Fibroblast of skin of left quadriceps (primary cell): ENCODE measurements at places on chromosomes 5 and 9.

- peak; percentile 73 for DNase-seq
Measured at GRCh38 chr9:76528056-76528455, 69.1 kb downstream of the GCNT1 start.

DNA sequence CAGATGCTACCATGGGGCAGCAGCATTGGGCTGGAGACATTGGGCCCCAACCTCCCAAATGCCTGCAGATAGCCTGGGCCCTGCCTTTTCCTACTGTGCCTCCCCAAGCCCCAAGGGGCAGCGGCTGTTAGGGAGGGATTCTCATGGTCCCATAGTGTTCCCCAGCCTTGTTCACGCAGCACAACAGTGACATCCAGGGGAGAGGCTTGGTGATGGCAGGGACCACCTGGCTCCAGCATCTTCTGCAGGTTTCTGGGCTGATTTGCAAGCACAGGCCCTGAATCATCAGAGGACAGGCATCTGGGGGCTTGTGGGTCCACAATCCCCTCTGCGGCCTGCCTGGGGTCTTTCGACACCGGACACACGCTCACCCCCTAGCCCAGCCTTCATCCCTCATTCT is 354.6 kb downstream of the SLIT3 start:
- no peak for DNase-seq

DNA sequence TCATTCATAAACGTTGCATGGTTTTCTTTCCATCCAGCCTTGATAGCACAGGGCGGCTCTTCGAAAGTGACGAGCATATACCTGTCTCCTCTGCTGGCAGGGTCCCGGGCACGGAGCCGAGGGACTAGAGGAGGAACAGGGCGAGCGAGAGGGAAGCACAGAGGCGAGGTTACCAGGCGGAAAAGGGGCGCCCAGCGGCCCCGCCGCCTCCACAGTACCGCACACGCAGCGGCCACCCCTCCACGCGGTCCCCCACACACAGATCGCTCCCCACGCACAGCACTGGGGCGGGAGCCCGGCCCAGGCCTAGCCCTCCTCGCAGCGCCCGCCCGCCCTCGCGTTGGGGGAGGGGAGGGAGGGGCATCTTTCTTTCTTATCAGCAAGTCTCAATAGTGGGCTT is 296.6 kb upstream of the DAB2 start:
- DNase-seq = no peak

GRCh38 chr9:111187376-111187775 is 142.6 kb downstream of the OR2K2 start:
- no peak for DNase-seq

DNA sequence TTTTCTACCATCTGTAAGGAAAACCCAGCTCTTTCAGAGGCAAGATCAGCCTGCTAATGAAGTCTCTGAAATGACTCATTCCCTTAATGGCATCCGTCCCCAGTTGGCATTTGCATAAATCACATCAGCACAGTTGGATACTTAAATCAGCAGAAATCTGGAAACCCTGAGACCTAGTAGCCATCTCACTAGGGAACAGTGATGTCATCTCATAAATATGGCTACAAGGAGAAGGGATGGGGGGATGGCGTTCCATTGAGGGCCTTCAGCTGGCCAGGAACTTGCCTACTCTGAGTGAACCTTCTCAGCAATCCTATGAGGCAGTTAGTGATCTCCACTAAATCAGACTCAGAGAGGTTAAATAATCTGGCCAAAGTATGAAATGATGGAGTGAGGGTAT is 81.8 kb downstream of the CMYA5 start:
- DNase-seq = peak; percentile 90

DNA sequence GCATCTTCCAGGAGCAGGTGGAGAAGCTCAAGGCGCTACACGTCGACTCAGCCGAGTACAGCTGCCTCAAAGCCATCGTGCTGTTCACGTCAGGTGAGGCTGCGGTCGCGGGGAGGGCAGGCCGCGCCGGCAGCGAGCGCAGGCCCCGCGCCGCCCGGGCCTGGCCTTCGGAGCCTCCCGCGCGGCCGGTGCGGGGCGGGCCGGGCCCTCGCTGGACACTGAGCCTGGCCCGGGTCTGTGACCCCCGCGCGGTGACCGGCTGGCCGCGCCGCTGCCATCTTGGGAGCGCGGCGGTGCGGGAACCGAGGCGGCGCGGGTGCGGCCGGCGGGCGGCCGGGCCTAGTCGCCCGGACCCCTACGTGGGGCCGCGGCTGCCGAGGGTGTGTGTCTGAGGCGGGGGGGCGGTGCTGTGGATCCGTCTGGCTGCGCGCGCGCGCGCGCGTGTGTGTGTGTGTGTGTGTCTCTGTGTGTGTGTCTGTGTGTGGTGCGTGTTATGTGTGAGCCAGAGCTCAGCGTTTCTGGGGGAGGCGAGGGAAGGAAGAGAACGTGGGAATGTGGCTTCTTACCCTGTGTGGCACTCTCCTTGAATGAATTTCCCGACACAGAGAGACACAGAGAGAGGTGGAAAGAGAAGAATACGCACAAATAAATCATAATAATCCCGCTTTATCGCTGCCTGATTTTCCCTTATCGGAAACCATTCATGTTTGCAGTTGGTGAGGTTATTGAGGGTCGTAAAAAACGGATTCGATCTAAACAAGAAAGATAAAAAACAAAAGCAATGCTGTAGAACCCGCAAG is 5.5 kb downstream of the NR2F1 start:
- DNase-seq = no peak

- peak; percentile 26 for DNase-seq
Measured at GRCh38 chr5:66757219-66757833, 161.1 kb downstream of the MAST4 start.

DNA sequence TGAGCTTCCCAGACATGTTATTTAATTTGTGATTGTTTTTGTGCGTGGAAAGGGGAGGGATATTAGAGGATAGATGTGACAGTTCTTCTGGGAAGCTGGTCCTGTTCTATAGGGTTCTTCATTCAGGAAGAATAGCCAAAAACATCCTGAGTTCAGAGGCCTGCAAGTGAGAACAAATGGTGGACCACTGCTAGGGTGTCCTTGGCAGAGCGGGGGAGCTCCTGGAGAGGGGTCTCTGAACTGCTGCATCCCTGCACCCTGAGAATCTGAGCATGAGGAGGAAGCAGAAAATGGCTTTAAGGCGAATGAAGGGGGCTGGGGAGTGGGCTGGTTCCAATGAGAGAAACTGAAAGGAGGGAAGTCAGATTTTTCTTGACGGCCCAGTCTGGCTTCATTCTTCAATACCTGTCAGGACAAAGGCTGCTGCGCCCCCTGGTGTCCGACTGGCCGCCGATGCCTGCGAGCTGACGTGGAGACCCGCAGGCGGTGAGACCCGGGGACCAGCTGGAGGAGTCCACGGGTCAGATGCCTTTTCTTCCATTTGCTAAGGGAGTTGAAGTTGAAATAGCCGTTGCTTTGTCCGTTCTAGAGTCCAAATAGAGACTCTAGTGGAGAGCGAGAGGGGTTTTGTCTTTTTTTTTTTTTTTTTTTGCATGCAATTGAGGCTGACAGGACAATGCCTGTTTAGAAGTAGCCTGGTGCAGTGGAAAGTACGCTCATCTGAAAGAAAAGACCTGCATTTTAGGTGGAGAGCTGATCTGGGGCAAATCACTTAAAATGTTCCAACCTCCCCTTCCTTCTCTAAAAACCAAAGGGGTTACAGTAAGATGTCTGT is 39.5 kb upstream of the NFIB start:
- peak; percentile 53 for DNase-seq

DNA sequence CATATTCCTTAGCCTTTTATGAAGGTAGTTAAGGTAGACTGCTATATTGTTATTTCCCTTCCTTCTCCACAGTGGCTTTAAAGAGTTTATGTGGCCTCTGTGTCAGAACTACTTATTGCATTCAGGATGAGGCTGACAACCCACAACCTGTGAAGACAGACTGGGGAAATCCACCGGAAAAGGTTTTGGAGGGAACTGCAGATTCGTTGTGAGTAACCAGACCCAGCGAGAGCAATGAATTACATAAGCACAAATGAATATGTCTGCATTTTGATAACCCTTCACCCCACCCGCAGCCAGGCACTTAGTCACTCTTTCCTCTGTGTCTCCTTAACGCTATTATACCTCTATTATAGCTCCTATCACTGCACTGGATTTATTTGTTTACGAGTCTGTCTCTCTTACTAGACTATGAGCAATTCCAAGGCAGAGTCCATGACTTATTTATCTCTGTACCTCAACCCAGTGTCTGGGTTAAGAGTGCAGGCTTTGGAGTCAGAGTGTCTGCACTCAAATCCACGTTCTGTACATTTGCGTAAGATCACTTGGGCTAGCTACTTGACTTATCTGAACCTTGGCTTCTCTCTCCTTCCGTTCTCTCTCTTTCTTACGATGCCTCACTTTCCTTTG is 19.2 kb downstream of the KCTD16 start:
- DNase-seq = no peak

- no peak for DNase-seq
Measured at GRCh38 chr5:77180167-77181081, 30.1 kb upstream of the PDE8B start.

DNA sequence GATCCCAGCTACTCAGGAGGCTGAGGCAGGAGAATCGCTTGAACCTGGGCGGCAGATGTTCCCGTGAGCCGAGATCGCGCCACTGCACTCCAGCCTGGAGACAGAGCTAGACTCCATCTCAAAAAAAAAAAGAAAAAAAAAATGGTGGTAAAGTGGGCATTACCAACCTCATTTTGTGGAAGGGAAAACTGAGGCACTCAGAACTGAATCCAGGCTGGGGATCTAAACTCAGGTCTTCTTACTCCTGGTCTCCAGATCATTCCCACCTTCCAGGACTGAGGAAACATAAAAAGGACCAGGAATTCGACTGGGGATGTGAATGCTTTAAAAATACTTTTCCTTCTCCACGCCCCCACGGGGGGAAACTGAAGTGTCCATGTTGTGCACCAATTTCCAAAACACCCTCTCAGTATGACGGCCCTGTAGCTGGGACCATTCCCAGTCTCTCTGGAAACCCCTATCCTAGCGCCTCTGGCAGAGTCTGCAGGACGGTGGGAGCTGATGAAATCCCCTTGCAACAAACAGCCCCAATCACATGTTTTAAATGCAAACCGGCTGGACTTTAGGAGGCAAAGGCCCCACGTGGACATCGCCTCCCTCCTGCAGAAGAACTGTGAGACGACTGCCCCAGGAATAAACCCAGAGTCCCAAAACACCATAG is 8.9 kb upstream of the AKNA start:
- peak; percentile 91 for DNase-seq

- DNase-seq = peak; percentile 99
Measured at GRCh38 chr9:121278477-121279261, 10.7 kb downstream of the GSN start.

- peak; percentile 52 for DNase-seq
Measured at GRCh38 chr9:105157171-105157583, 87.3 kb upstream of the SLC44A1 start.

DNA sequence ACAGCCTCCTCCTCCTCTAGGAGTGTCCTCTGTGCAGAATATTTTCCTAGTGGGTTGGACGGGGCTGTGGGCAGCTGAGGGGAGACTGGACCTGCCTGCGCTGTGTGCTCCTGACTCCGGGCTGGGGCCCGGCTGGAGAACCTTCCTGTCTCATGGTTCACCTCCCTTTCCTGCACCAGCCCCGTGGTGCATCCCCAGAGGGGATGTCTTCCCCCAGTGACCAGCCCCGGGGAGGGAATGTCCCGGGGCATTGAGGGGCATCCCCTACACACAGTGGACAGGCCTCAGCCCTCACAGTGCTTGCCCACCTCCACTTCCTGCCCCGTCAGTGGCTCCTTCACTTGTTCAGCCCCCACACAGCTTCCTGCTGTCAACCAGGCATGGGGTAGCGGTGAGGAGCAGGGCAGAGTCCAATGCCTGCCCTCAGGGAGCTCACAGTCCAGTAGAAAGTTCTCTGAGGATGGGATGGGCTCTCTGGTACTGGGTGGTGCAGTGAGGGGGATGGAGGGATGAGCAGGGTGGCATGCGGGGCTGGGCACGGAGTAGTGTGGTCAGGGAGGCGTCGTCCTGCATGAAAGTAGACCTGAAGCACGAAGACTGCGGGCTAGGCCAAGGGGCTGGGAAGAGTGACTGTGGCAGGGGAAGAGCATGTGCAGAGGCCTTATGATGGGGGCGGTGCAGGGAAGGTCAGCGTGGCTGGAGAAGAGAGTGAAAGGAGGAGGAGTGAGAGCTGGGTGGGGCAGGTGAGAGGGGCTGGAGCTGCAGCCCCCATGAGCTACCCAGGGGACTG is 52.1 kb upstream of the PITX1 start:
- no peak for DNase-seq

- no peak for DNase-seq
Measured at GRCh38 chr9:123326662-123327093, 29.3 kb upstream of the CRB2 start.

DNA sequence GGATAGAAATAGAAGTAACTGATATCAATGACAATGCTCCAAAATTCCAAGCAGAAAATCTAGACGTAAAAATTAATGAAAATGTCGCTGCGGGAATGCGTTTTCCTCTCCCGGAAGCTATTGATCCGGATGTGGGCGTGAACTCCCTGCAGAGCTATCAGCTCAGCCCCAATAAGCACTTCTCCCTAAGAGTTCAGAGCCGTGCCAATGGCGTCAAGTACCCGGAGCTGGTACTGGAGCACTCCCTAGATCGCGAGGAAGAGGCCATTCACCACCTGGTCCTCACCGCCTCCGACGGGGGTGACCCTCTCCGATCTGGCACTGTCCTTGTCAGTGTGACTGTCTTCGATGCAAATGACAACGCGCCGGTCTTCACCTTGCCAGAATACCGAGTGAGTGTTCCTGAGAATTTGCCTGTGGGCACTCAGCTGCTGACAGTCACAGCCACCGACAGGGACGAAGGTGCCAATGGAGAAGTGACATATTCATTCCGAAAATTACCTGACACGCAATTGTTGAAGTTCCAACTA is 818 bp downstream of the PCDHGA10 start:
- DNase-seq = no peak

- peak; percentile 12 for DNase-seq
Measured at GRCh38 chr5:115888027-115888426, 46.3 kb downstream of the AP3S1 start.

DNA sequence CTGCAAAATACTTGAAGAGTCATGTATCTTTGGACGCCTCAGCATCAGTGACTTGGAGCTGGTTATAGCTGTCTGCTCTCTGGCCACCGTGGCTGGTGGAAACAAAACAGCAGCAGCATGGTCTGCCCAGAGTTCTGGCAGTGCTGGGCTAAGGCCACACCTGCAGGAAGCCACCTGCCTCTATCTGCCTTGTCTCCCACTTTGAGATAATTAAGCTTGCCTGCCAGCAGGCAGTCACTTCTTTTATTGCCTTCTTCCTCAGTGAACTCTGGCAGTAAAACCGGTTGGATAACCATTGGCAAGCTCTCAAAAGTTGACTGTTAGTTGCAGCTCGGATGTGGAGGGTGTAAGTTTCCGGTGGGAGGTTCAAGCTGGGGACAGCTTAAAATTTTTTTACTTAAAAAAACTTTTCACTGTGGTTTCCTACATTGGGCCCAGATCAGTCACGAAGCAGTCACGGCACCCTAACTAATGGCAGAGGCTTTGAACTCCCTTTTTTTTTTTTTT is 4.9 kb downstream of the SMIM3 start:
- DNase-seq = peak; percentile 86
